ENCODE measurements at places on chromosomes 5 and 9.

DNA sequence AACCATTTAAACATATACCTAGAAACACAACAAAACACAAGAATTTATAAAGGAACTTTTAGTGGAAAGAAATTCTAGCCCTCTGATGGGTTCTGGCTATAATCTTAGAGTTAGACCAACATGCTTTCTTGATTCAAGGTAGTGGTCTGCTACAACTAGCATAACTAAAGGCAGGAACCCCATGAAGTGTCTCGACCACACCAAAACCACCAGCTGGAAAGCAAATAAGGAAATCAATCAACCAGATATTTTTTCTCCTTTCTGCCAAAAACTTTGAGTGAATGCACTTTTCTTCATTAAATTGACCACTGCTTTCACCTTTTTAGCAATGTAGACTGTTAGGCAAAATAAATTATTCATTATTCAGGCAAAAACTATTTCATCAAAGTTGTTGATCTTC is 346.4 kb downstream of the EBF1 start:
- no peak for DNase-seq

DNA sequence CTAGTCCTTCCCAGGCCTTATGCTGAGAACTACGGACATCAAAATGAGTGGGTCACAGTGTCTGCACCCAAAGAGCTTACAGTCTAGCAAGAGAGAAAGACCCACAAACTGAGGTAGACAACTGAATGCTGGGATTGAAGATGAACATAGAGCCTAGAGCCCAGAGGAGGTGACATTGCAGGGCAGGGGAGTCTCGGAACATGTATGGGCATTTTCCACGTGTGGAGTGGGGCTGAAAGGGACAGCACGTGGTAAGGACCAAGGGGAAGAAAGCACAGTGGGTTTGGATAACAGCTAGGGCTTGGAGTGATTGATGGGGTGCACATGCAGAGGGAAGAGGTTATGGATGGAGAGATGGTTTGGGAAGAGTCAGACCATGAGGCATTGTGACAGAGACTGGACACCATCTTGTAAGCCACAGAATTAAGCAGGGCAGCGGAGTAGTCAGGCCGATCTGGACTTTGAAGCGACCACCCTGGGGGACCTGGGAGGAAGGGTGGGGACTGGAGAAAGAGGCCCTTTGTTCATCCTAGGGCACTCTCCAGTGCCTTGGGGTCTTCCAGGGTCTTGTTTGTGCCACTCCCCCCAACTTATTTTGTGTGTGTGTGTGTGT is 47.5 kb upstream of the SH3PXD2B start:
- DNase-seq: no peak

GRCh38 chr5:66828046-66828547 is 231.9 kb downstream of the MAST4 start:
- DNase-seq: no peak

- DNase-seq: no peak
These were observed 105.2 kb downstream of the PBX3 start for GRCh38 chr9:125852386-125852785.

DNA sequence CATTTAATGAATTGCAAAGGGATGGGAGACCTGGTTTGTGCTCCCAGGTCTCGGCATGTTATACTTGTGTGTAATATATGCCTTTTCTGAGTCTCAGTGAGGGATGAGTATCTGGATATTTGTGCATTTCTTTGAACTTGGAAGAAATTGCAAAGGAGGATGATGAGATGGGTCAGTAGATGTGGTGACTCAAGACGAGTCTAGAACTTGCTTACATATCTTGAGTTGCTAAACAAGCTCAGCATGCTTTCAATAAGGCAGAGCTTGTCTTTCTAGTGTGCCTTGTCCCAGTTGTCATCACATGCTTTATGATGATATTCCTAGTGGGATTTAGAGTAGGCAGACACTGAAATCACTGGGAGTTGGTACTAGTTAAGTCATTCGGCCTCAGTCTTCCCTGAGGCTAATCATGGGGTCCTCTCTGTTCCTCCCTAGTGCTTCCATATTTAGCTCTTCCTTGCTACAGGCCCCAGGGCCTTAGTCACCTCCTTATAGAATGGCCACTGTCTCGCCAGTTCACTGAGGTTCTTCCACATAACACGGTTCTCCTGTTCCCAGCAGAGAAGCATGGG is 222.3 kb downstream of the ARRDC3 start:
- no peak for DNase-seq

- no peak for DNase-seq
These were observed 176.9 kb downstream of the GDNF start for GRCh38 chr5:37662789-37663485.

GRCh38 chr5:98630621-98631020 is 142.8 kb upstream of the RGMB start:
- no peak for DNase-seq

DNA sequence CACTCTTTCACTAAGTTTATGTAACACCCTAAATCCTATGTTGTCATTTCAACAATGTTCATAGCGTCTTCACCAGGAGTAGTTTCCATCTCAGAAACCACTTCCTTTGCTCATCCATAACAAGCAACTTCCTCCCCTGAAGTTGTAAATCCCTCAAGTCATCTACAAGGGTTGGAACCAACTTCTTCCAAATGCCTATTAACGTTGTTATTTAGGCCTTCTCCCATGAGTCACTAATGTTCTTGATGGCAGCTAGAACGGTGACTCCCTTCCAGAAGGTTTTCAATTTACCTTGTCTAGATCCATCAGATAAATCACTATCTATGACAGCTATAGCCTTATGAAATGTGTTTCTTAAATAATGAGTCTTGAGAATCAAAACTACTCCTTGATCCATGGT is 73.3 kb upstream of the TARS1 start:
- DNase-seq: no peak

GRCh38 chr5:81839034-81839433 is 88.1 kb upstream of the SSBP2 start:
- no peak for DNase-seq

DNA sequence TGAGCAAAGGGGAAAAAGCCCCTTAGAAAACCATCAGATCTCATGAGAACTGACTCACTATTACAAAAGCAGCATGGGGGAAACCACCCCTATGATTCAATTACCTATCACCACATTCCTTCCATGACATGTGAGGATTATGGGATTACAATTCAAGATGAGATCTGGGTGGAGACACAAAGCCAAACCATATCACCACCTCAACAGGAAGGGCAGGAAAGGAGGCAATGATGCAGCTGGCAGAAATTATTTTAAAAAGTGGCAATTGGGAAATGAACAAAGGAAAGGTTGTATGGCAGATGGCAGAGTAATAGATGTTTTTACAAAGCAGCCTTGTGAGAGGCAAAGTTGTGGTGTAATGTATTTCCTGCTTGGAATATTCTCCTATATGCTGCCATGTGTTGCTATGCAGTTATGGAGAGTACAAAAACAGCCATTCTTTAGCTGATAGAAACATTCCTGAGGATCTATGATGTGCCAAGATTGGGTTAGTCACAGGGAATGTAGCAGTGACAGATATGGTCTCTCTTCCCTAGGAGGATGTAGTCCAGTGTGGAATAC is 138.8 kb downstream of the SMC2 start:
- no peak for DNase-seq

DNA sequence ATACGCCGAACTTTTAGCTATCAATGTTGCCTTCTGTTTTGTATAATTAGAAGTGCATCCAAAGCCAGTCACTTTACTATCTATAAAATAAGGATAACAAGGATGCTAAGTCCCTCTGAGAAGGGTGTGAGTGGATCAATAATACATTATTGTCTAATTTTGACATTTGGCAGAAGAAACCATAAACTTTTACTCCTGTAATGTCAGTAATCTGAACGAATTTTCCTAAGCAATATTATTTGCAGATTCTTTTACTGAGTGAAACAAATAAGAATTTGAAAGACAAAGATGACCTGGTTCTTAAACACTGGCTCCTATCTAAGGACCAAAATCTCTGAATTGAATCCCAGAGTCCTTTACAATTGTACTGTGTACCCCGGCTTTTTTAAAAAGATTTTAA is 126.6 kb upstream of the TMEM161B start:
- DNase-seq: no peak

DNA sequence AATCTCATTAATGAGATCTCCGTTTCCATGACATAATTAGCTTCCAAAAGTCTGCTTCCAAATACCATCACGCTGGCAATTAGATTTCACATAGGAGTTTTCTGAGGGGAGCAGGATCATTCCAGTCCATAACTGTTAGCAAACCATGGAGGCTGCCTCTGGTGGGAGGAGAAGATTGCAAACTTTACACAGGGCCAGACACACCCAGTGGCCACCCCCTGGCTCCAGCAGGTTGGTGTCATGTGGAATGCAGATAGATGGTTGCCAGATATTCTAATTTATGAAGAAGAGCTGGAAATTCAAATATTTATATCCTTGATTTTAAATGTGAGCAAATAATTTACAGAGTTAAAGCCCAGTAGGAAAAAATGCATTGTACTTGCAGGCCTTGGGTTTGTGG is 164.2 kb downstream of the ICE1 start:
- DNase-seq: no peak

GRCh38 chr5:52328220-52328806 is 459.4 kb upstream of the ITGA1 start:
- no peak for DNase-seq

DNA sequence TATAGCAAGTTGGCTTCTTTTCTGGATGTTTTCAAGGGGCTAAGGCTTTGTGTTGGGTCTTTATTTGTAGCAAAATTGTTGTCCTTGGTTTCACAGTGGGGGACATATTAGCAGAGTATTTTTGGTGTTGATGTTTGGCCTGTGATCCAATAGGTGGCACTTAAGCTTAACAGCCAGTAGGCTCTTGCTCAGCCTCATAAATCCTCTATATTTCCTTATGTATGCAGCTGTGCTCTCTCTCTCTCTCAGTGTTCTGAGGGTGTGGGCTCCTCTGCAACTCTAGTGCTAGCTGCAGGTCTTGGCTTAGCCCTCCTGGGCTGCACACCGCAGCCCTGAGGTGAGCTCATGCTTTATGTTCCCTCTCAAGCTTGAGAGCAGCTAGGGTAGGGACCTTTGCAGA is 195.0 kb upstream of the GHR start:
- no peak for DNase-seq

- no peak for DNase-seq
These were observed 47.2 kb downstream of the ARHGEF28 start for GRCh38 chr5:73673161-73673591.

DNA sequence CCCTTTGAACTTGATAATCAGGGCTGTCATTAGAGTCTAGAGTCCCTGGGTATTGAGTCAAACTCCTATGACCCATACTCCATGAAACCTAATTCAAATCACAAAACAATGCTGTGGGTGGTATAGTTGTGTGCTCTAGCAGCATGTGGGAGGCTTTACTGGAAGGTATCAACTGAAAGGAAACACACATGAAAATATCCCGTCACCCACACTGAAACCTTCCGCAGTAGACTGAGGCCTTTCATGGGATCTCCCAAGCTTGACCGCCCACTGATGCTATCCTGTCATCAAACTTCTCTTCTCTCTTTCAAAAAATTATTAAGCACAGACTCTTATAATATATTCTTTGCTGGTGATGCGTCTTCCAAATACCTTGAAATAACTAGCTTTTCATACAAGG is 569.1 kb upstream of the MEF2C start:
- no peak for DNase-seq

- no peak for DNase-seq
These were observed 113.9 kb downstream of the WNK2 start for GRCh38 chr9:93297659-93298497.

DNA sequence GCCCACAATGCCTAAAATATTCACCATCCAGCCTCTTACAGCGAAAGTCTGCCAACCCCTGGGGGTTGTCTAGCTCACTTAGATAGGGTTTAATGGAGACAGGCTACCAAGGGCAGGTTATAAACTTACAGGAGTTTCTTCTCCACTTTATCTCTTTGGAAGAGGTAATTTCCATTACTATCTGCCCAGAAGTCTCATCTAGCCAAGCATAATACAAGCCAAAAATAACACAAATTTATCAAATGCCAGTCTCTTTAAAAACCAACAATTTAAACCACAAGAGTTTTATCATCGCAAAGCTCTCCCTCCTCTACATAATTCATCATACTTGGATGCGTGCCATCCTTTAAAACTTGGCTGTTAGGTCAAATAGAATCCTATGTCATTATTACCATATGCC is 6.2 kb downstream of the RBM22 start:
- no peak for DNase-seq

GRCh38 chr9:3027210-3027609 is 183.3 kb upstream of the PUM3 start:
- no peak for DNase-seq

- DNase-seq: no peak
These were observed 49.7 kb downstream of the TIMD4 start for GRCh38 chr5:156913355-156913718.

DNA sequence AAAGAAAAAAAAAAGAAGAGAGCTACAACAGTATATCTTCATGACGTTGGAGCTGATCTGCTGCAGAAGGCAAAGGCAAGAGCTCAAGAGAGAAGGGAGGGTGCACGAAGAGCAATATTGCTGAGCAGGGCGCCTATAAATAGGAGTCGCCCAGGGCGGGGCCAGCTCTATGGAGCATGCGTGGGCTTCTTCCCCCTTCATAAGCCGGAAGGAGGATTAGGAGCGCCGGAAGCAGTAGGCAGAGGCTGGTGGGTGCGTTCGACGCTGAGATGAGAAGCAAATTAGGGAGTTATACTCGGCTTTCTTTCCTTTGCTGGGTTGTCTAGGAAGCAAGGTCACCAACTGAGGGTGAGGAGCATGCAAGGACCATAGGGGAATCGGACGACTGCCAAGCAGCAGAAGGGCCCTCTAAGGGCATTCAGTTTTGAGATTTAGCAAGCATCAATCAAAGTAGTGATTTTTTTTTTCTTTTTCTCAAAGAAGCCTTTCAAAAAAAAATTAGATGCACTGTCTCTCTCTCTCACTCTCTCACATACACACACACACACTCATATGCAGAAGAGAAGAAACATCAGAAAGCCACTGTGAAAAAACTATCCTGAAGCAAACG is 496.7 kb downstream of the ENC1 start:
- no peak for DNase-seq

DNA sequence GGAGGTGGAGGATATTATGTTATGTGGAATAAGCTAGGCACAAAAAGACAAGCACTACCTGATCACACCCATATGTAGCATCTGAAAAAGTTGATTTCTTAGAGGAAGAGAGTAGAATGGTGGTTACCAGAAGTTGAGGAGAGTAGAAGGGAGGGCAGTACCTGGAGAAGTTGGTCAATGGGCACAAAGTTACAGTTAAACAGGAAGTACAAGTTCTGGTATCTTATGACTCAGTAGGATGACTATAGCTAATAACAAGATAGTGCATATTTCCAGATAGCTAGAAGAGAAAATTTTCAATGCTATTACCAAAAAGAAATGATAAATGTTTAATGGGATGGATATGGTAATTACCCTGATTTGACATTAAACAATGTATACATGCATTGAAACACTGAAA is 686.7 kb downstream of the ISL1 start:
- no peak for DNase-seq

DNA sequence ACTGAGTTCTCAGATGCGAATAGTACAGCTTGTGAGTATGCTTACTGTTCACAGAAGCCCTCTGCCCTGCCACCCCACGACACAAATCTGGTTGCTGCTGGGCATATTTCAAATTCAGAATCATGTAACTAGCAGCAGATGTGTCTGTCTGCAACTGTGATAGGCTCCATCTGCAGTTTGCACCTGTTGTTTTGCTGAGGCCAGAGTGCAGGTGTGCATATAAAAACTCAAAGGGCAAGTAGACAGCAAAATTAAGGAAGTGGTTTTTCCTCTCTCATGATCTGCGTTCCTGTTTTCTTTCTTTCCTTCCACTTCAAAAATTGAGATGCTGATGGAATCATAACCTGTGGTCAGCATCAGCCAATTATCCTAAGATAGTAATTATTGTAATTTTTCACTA is 1000.5 kb downstream of the PTPRD start:
- DNase-seq: no peak

Data from cortex of kidney (tissue), 1 donor.